ENCODE measurements at places on chromosomes 13 and 19. TPM values are rescaled to one million over a fixed set of nuclear protein-coding genes. Genes with fewer than 3 reads are reported as not detected.

ZNF230 gene
- total RNA-seq: 6.4 TPM

FAM216B gene
- 0.74 TPM for total RNA-seq

TMEM272 gene
- 1.5 TPM for total RNA-seq

SOX1 gene
- 13.0 TPM for total RNA-seq

ZNF441 gene
- 33.7 TPM for total RNA-seq

PLEKHJ1 gene
- total RNA-seq: 42.0 TPM

GARRE1 gene
- total RNA-seq: 15.5 TPM

NCAN gene
- total RNA-seq: 238 TPM

ZNF585A gene
- total RNA-seq: 9.3 TPM

ZNF730 gene
- 14.8 TPM for total RNA-seq

PLA2G4C gene
- 6.6 TPM for total RNA-seq

TEX101 gene
- not detected for total RNA-seq

MISP gene
- total RNA-seq: under 0.01 TPM

C5AR1 gene
- total RNA-seq: 0.25 TPM

SIGLEC10 gene
- 1.2 TPM for total RNA-seq

SERP2 gene
- 28.0 TPM for total RNA-seq

NRTN gene
- total RNA-seq: 0.25 TPM

ACP7 gene
- not detected for total RNA-seq

CD33 gene
- not detected for total RNA-seq

FPR1 gene
- 1.2 TPM for total RNA-seq
